ENCODE measurements at places on chromosomes 2 and 18.

GRCh38 chr2:131105950-131106801 is 1.0 kb downstream of the PLEKHB2 start:
- no peak for DNase-seq

- DNase-seq, result no peak
Observed at GRCh38 chr2:136334967-136335366, 217.0 kb upstream of the CXCR4 start.

DNA sequence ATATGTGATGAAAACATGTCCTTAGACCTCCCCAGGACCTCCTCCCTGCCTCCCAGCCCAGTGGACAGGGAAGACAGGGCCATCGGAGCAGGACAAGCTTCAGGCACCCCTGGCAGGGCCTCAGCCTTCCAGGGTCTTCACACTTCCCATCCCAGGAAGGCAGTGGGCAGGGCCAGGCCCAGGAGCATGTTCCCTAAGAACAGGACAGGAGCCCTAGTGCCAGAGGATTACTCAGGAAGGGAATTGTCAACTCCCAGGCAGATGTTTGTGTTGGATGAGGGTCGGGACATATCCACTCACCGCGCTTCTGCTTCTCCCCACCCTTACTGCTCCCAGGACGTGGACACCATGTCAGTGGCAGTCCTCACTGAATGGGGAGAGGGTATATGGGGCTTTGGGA is 138.9 kb downstream of the TNS1 start:
- DNase-seq, result no peak

GRCh38 chr18:76951456-76952247 is 129.3 kb downstream of the ZNF236 start:
- DNase-seq, result no peak

DNA sequence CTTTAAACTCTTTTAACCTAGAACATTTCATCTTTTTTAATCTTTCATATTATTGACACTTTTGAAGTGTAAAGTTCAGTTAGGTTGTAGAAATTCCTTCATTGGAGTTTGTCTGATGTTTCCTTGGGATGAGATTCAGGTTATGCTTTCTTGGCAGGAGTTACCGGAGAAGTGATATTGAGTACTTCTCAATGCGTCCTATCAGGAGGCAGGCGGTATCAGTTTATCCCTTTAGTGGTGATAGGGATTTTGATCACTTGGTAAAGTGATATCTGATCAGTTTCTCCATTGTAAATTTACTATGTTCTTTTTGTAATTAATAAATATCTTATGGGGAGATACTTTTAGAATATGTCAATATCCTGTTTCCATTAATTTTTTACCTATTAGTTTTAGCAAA is 78.4 kb downstream of the DTNB start:
- no peak for DNase-seq

DNA sequence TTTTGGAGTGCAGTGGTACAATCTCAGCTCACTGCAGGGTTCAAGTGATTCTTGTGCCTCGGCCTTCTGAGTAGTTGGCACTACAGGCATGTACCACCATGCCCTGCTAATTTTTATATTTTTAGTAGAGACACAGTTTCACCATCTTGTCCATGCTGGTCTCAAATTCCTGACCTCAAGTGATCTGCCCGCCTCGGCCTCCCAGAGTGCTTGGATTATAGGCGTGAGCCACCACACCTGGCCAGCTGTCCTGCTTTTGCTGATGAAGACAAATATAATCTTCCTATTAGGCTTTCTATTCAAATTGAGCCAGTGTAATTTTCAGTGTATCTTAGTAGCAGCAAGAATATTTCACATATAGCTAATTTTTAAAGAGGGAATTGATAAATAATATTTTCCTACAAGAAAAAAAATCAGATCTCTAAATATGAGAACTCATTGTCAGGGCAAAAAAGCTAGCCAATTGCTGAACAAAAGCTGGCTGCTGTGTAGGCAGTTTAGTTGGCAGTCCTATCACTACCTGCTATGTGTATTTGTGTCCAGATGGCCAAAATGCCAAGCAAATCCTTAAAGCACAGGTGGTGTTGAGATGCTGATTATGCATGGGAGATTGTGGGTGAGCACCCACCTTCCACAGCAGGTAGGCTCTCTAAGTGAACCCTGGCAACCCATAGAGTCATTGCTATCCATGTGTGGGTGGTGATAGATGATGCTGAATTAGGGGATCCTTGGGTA is 60.8 kb upstream of the STAM2 start:
- DNase-seq, result no peak

- no peak for DNase-seq
Observed at GRCh38 chr2:18605115-18605514, 15.7 kb upstream of the NT5C1B start.

- no peak for DNase-seq
Observed at GRCh38 chr2:26246818-26247217, 2.1 kb downstream of the HADHB start.

DNA sequence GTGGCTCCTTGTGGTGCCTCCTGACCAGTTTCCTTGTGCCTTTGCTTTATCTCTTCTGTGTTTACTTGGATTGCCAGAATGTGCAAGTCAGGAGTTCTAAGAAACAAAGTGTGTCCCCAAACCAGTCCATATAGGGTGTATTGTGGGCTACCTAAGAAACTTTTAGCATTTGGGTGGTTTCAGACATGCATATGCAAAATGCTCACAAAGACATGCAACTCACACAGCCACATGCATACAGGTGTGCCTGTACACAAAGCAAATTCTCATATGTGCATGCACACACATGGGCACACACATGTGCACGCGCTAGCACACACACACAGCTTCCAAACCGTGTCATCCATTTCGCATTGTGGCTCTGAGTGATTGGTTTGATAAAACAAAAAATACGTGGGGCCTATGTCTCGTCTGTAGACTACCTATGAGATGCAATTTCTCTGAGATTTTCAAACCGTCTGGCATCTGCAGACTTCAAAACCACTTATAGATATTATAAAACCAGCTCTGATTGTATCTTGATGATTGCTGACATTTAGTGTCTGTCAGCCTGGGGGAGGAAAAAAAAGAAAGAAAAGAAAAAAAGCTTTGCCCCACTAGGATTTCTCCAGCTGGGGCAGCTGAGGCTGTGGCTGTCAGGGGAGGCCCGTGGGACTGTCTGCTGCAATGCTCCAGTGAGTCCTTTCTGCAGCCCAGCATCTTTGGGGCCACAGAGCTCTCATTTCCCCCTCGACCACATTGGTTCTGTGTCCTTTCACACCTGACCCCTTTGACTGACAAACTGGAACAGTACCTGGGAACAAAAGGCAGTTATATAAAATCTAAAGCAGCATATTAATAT is 556.1 kb downstream of the CMPK2 start:
- DNase-seq, result no peak

DNA sequence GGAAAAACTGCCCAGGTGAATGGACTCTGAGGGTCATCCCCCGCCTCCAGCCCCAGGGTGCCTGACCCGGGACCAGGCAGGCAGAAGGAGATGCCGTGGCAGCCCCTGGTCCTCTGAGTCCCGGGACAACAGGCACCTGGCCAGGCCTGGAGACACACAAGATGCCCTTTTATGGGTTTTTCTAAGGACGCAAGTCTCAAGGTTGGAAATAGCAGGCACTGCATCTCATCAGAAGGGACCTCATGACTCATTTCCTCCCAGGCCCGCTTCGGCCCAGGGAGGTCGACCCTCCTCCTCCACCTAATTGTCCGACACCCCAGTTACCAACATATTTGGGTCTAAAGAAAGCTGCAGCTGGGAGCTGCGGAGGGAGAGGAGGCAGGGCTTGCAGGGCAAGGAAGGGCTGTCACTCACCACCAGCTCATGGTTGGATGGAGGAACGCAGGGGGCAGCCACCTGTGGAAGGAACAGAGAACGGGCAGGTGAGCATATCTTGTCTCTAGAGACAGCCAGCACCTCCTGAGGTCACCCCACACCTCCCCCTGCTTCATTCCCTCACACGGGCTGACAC is 82.9 kb downstream of the TNS1 start:
- no peak for DNase-seq

GRCh38 chr2:118091631-118092030 is 3.4 kb downstream of the INSIG2 start:
- DNase-seq, result no peak
